ENCODE measurements at places on chromosomes 1 and 21.

- no peak overlapping the region for H3K4me3 ChIP-seq
- H3K27ac ChIP-seq: no peak overlapping the region
- H3K4me1 ChIP-seq: no peaks in the 10 kb centered on the region
- no peaks in the 10 kb centered on the region for H3K36me3 ChIP-seq
Measured at GRCh38 chr1:48668339-48668738, 108.4 kb downstream of the BEND5 start.

- no peak overlapping the region for H3K27ac ChIP-seq
- no peaks in the 10 kb centered on the region for H3K27me3 ChIP-seq
- H3K36me3 ChIP-seq: no peaks in the 10 kb centered on the region
- H3K4me1 ChIP-seq: no peaks in the 10 kb centered on the region
- no peak overlapping the region for H3K4me3 ChIP-seq
- no peak for DNase-seq
Measured at GRCh38 chr1:38183096-38183495, 136.5 kb upstream of the POU3F1 start.

GRCh38 chr1:37020653-37021277 lies 13.6 kb downstream of the GRIK3 start:
- H3K27ac ChIP-seq: no peak overlapping the region
- no peaks in the 10 kb centered on the region for H3K4me1 ChIP-seq
- H3K27me3 ChIP-seq: no peaks in the 10 kb centered on the region

DNA sequence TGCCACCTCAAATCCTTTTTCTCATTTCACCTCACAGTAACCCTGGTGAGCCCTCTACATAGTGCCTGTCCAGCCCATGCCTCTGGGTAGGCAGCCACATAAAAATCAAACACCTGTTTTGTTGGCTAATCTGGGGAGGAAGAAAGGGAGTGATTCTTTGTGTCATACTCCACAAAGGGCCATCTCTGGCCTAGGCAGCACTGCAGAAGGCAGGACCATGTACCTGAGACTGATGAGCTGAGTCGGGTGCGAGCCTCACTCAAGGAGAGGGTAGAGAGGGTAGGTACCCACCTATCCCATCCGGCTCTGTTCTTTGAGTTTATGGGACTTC lies 7.8 kb downstream of the TUFT1 start:
- H3K27me3 ChIP-seq: no peaks in the 10 kb centered on the region
- no peak overlapping the region for H3K4me3 ChIP-seq
- no peaks in the 10 kb centered on the region for H3K36me3 ChIP-seq
- no peak for DNase-seq
- H3K27ac ChIP-seq: peak overlapping the region; percentile 86
